ENCODE measurements at places on chromosomes 3 and 15.

DNA sequence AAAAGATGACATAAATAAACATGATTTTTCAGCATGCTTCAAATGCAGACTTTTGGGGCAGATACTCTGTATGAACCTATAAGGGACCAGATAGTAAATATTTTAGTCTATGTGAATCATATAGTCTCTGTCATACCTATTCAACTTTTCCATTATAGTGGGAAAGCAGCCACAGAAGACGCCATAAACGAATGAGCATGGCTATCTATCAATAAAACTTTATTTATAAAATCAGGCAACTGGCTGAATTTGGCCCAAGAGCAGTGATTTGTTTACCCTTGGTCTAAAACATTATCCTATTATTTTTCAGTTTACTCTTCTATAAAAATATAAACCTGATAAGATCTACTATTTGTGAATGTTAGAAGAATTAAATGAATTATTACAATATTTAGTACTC is 25.9 kb upstream of the VEPH1 start:
- DNase-seq = no peak

GRCh38 chr15:79994615-79995014 is 23.6 kb upstream of the BCL2A1 start:
- DNase-seq = no peak

- peak; percentile 61 for DNase-seq
Observed at GRCh38 chr3:10242182-10243065, 5.8 kb upstream of the TATDN2 start.

DNA sequence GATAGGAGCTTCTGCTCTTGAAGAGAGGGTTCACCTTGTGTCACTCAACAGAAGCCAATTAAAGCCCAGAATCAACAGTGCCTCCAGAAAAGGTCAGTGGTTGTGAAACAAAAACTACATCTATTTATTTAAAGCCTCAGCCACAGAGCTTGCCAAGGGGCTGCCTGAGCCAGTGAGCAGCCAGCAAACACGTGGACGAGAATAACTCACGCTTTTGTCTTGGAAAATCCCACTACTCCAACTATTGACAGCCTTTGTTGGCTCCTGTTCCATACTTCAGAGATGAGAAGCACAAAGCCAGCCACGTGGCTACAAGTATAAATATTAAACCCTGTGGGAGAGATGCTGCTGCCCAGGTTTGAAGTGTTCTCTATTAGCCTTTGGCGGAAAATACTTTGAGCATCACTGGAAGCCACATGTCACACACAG is 10.3 kb downstream of the GPR156 start:
- DNase-seq = no peak

- DNase-seq = no peak
Observed at GRCh38 chr3:116569611-116570010, 124.3 kb upstream of the LSAMP start.

DNA sequence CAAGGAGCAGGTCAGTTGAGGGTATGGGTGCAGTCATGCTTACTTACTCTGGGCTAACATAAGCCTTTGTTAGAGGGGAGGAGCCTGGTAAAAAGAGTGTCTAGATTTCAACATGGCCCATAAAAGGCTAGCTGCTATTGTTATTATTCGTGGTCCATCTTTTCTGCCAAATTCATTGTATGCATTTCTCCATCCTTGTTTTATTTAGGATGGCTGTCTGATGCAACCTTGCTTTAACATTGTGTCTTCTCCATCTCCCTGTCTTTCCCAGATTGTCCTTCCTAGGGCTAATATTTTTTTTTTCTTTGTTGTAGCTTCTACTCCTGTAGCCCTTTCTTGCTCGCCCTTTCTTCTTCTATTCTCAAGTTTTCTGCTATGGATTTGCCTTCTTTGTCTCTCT is 12.6 kb downstream of the RBMS3 start:
- DNase-seq = no peak

DNA sequence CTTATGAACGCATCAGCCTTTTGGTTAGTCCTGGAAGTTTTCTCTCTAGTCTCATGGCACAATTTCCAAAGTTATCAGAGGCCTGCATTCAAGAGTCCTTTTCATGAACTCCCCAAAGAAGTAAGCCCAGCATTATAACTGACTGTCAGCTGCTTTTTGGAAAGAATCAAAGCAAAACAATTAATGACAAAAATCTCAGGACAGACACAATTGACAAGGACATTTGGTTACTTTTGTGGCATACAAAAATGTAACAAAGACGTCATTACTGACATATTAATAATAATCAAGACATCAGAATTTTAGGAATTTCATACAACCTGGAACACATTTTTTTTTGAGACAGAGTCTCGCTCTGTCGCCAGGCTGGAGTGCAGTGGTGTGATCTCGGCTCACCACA is 21.2 kb downstream of the KATNBL1 start:
- no peak for DNase-seq

- no peak for DNase-seq
Observed at GRCh38 chr15:96336596-96337364, 6.3 kb downstream of the NR2F2 start.

GRCh38 chr15:86489981-86490380 is 410.3 kb downstream of the AGBL1 start:
- DNase-seq = no peak

DNA sequence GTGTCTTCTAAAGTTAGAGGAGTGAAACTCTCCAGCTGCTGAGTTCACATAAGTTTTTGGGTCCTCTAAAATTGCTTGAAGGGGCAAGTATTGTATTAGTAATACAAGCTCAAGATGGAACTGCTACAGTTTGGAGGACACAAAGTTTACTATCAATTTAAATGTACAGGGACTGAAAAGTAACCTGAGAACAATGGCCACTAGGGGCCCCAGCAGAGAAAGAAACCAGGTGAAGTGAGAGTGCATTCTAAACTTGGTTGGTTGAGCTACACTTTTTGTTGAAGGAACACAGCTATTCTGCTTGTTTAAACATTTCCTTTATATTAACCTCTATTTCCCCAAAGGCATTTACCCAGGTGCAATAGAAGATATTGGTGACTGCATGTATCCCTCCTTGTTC is 755.5 kb downstream of the GBE1 start:
- no peak for DNase-seq

GRCh38 chr3:188421836-188422540 is 268.0 kb downstream of the LPP start:
- no peak for DNase-seq

DNA sequence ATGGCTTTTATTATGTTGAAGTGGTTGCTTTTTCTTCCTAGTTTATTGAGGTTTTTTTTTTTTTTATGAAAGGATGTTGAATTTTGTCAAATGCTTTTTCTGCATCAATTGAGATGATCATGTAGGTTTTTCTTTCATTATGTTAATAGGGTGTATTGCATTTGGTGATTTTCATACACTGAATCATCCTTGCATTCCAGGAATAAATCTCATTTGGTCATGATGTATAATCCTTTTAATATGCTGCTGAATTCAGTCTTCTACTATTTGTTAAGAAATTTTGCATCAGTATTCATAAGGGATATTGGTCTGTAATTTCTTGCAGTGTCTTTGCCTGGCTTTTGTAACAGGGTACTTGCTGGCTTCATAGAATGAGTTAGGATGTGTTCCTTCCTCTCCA is 11.5 kb upstream of the CLRN1 start:
- DNase-seq = no peak

GRCh38 chr3:119637679-119638477 is 22.5 kb downstream of the POPDC2 start:
- DNase-seq = no peak

GRCh38 chr3:119221779-119222320 is 18.8 kb downstream of the B4GALT4 start:
- no peak for DNase-seq

GRCh38 chr15:62506217-62506805 is 341.2 kb upstream of the C2CD4B start:
- DNase-seq = no peak

GRCh38 chr3:65484964-65485363 is 553.8 kb downstream of the MAGI1 start:
- DNase-seq = no peak

- DNase-seq = no peak
Observed at GRCh38 chr3:156787926-156788663, 38.1 kb upstream of the LEKR1 start.

- DNase-seq = no peak
Observed at GRCh38 chr15:69039516-69040225, 25.2 kb downstream of the NOX5 start.

- no peak for DNase-seq
Observed at GRCh38 chr3:189167027-189167766, 4.6 kb upstream of the TPRG1 start.

- no peak for DNase-seq
Observed at GRCh38 chr3:34256021-34256420, 457.6 kb downstream of the PDCD6IP start.

- DNase-seq = no peak
Observed at GRCh38 chr15:31102039-31102321, 455 bp upstream of the TRPM1 start.

GRCh38 chr3:7536921-7537320 is 676.0 kb downstream of the GRM7 start:
- no peak for DNase-seq

GRCh38 chr3:129360705-129361460 is 67.6 kb downstream of the EFCAB12 start:
- DNase-seq = no peak

GRCh38 chr3:46440531-46441294 is 24.0 kb downstream of the LTF start:
- DNase-seq = peak; percentile 7

GRCh38 chr3:171428321-171428787 is 31.9 kb downstream of the TNIK start:
- no peak for DNase-seq

DNA sequence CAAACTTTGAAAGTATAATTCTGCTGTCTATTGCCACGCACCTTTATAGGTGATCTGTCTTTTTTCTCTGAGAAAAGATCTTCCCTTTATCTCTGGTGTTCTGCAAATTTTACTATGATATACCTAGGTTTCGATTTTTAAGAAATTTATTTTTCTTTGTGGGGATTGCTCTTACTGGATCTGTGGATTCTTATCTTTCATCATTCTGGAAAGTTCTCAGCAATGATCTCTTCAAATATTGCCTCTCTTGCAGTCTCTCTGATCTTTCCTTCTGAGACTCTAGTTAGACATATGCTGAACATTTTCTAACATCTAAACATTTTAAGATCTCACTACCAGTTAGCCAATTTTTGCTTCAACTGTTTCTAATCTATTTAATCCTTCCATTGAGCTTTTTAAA is 47.0 kb upstream of the ATOSA start:
- no peak for DNase-seq

DNA sequence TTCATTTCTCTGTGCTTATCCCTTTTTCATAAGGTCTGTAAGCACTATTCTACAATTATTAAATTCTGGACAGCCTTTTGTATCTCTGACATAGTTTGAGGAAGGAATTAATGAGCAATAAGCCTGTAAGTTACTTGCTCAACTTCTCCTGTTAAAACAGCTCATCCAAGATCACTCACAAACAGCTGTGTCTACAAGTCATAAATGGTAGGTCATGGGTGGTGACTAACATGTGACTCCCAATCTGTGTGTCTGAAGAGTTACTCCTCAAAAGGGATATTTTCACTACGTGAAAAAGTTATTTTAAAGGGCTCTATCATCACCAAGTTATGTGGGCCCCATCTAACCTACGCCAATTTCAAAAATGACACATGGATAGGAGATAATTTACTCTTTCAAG is 145.2 kb upstream of the CBLB start:
- DNase-seq = no peak

- no peak for DNase-seq
Observed at GRCh38 chr15:33994005-33994615, 25.8 kb downstream of the CHRM5 start.

DNA sequence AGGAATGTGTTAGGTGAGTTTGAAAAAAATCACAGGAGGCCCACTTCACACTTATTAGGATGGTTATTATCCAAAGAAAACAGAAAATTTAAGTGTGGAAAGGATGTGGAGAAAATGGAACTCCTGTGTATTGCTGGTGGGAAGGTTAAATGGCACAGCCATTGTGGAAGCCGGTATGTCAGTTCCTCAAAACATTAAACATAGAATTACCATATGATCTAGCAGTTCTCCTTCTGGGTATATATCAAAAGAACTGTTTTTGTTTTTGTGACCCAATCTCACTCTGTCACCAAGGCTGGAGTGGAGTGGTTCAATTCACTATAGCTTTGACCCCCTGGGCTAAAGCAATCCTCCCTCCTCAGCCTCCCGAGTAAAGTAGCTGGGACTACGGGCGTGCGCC is 10.4 kb upstream of the ZFYVE19 start:
- DNase-seq = no peak

- no peak for DNase-seq
Observed at GRCh38 chr3:115086344-115086743, 60.7 kb downstream of the ZBTB20 start.

- DNase-seq = no peak
Observed at GRCh38 chr3:131329774-131330173, 51.8 kb upstream of the NUDT16 start.

DNA sequence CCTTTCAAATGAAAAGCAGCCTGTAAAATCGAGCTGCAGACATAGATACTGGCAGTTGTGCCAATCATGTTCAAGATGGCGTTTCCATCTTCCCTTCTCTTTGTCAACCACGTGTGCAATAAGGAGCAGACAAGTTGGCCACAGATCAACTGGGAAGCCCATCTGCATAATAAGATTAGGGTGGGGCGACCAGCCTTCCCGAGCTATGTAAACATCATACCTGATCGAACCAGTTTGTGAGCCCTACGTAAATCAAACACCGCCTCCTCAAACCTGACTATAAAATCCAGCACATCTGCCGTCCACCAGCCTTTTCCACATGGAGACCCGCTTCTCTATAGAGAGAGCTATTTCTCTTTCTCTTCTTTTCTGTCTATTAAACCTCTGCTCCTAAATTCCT is 37.2 kb downstream of the TRIM42 start:
- no peak for DNase-seq

GRCh38 chr3:80898211-80898610 is 863.2 kb downstream of the GBE1 start:
- no peak for DNase-seq

- DNase-seq = no peak
Observed at GRCh38 chr3:47870156-47870555, 67.2 kb downstream of the DHX30 start.

GRCh38 chr3:196918968-196919367 is 23.4 kb downstream of the NCBP2 start:
- DNase-seq = no peak

DNA sequence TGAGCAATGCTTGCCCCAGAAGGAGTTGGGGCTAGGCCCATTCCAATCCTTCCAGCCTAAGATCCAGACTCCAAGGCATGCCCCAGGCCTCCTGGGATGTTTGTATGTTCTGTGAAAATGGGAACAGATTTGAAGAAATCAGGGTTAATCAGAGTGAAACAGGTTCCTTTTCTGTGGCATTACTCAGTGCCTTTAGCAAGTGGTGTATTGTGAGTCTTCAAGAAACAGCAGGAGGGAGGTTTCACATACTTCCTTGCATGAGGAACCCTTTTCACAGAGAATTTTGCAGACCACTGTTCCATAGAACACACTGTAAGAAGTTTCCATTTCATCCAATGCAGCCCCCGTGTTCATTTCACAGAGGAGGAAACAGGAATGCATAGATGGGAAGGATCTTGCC is 8.4 kb upstream of the CDC25A start:
- DNase-seq = no peak

GRCh38 chr15:90660195-90660998 is 56.7 kb upstream of the BLM start:
- peak; percentile 45 for DNase-seq

Data from activated CD8-positive, alpha-beta memory T cell treated with anti-CD3 and anti-CD28 coated beads for 1 hour (primary cell).